HAP-1 (cell line): ENCODE measurements at places on chromosomes 12 and 14.

GRCh38 chr12:53564941-53565340 is 57.7 kb upstream of the NPFF start:
- no peak for DNase-seq

DNA sequence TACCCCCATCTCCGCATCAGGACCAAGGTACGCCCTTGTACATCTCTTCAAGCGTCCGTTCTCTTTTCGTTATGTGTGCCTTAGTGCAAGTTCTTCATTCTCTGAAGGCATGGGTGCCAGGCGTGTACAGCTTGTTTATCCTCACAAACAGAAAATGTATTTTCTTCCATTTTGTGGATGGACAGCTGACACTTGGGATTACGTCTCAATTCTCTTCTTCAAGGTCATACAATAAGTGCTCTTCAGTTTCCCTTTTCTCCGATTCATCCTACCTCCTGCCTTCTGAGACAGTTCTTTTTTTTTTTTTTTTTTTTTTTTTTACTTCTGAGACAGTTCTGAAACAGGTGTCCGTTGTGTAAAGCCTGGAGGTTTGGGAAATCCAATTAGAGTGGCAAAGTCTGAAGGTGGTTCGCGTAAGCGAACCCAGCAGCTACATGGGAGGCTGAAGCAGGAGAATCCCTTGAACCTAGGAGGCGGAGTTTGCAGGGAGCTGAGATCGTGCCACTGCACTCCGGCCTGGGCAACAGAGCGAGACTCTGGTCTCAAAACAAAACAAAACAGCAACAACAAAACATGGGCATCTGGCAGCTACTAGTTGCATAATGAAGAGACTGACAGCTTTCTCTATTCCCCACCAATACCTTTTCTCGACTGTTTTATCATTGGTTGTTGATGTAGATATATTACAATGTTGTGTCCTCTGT is 734 bp downstream of the COX6A1 start:
- DNase-seq, result no peak

- DNase-seq, result no peak
Observed at GRCh38 chr14:100525615-100526014, 61.6 kb downstream of the BEGAIN start.

- DNase-seq, result no peak
Observed at GRCh38 chr12:57793920-57794319, 11.3 kb downstream of the TSFM start.

- no peak for DNase-seq
Observed at GRCh38 chr12:93003531-93004239, 74.6 kb upstream of the EEA1 start.

GRCh38 chr14:68124979-68125731 is 305.6 kb downstream of the RAD51B start:
- no peak for DNase-seq

GRCh38 chr14:95008445-95009217 is 148.7 kb downstream of the DICER1 start:
- no peak for DNase-seq

GRCh38 chr14:106044949-106045596 is 518.7 kb downstream of the TMEM121 start:
- DNase-seq, result peak; percentile 10

DNA sequence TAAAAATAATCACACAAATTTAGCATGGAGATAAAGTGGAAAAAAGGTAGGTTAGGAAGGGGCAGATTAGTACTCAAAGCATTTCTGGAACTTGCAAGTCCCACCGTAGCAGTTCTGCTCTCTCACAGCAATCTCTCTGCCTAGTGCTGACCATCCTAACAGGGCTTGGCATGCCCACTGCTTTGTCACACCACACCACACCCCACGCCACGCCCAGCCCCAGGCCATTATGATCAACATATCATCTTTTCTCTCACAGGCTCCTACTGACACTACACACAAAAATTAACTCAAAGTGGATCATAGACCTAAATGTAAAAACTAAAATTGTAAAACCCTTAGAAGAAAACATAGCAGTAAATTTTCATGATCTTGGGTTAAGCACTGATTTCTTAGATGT is 273.7 kb downstream of the DAD1 start:
- DNase-seq, result no peak

GRCh38 chr12:122208073-122208820 is 4.7 kb downstream of the B3GNT4 start:
- no peak for DNase-seq

GRCh38 chr14:44962334-44963043 is 499 bp downstream of the TOGARAM1 start:
- DNase-seq, result peak; percentile 39

DNA sequence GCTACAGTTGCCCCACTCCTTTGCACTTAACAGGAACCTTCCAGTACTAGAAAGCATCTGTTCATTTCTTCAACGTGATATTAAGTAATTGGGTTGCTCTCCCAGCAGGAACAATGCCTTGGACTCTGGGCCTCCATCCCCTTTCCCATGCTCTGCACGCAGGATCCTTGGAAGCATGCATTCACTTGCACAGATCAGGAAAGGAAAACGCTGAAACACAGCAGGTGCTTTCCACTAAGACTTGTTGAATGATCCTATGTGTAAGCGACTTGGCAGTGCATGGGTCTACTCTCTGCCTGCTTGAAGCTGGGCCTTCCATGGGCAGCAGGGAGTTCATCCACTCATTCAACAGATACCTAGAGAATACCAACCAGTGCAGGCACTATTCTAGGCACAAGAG is 2.3 kb downstream of the LTBP2 start:
- no peak for DNase-seq

DNA sequence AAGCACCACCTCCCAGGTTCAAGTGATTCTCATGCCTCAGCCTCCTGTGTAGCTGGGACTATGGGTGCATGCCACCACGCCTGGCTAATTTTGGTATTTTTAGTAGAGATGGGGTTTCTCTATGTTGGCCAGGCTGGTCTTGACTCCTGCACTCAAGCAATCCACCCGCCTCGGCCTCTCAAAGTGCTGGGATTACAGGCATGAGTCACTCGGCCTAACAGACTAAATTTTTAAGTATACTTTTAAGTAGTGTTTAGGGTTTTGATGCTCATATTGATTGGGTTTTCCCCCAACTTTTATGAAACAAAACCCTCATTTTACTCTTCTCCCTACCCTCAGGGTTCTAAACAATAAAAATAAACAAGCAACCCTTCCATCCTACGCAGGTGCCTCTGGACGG is 5.5 kb downstream of the MYO1A start:
- DNase-seq, result no peak

DNA sequence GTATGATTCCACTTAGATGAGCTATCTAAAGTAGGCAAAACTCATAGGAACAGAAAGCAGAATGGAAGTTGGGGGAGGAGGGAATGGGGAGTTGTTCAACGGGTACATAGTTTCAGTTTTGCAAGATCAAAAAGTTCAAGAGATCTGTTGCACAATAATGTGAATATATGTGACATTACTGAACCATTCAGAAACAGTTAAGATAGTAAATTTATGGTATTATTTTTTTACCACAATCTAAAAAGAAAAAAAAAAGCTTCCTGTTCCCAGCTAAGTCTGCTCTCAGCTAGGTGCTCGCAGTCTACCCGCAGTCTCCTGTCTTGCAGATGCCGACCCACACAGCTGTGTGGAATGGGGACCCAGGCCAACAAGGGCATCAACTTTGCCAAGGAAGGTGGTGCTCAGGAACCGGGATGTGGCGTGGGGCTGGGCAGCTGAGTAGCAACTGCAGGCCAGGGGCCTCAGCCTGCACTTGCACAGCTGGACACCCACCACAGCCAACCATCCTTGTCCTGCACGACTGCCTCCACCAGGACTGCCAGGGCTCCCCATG is 15.3 kb upstream of the ANO6 start:
- no peak for DNase-seq

DNA sequence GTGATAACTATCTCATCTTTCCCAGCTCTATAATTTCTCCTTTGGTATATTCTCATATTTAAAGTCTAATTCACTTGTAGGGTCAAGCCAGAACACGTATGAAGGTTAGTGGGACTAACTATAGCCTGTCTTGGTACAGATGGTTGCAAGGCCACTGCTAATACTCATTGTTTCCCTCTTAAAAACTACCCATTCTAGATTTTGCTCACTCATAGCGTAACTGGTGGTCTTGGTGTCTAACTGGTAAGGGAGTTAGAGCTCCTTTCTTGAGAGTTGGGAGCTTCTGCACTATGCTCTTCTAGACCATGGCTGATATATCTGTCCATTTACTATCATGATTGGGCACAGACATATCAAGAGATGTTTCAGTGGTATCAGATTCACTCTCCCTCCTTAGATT is 8.8 kb downstream of the MGP start:
- DNase-seq, result no peak
